Activated naive CD8-positive, alpha-beta T cell treated with anti-CD3 and anti-CD28 coated beads, Interleukin-2, amount 50 U/mL, for 24 hours (primary cell): ENCODE measurements at places on chromosomes 13 and 19.

GRCh38 chr19:4993683-4994082 lies 24.8 kb downstream of the KDM4B start:
- no peak for DNase-seq

DNA sequence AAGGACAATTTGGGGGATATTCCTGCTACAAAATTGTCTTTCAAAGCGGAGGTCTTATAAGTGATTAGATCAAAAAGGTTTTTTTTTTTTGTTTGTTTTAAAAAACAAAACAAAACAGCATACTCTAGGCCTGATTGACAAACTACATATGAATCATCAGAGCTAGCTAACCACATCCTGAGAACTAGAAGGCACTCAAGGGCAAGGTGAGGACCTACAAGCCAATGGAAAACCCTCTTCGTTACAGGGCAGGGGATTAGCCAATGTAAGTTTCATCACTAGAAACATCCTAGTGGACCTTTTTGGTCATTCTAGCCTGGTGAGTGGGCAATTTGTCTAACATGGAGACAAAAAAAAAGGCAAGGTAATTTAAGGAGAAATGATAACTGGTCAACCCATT lies 428.6 kb downstream of the RFC3 start:
- no peak for DNase-seq

DNA sequence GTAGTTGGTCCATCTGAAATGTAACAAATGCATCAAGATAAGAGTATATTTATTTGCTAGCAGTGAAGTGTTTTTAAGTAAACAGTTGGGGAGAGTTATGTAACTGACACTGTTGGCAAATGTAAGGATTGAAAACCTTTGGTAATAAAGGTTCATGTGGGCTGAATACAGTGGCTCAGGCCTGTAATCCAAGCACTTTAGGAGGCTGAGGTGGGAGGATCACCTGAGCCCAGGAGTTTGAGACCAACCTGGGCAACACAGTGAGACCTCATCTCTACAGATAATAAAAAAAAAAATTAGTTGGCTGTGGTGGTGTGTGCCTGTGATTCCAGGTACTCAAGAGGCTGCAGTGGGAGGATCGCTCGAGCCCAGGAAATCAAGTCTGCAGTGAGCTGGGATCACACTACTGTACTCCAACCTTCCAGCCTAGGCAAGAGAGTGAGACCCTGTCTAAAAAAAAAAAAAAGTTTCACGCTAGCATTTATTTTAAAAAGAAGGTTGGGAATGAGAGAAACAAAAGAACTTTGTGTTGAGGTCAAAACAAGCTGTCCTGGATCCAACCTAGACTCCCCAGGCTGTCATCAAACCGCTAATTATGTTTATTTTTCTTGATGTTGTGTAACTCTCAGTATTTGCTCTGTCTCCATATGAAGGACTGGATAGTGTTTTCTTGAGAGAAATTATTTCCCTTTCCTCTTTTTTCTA lies 20.7 kb downstream of the SETDB2 start:
- no peak for DNase-seq

DNA sequence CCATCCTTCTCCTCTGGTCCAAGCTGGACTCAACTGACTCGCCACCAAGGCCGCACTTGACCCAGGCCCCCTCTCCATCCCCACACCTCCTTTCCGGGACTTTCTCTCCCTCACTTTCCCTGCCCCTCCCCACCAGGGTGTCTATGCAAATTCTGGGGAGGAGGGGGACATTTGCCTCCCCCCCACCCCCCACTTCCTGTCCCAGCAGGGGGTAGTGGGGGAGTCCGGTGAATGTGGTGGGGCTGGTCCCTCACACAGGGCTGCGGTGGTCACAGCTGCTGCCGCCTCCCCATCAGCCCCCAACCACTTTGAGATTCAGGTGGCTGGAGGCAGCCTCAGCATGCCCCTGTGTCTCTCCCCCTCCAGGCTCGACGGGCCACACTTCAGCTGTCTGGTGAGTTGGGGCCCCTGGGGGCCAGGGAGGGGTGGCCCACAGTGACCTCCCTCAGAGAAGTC lies 870 bp downstream of the SPIB start:
- no peak for DNase-seq

GRCh38 chr13:26941345-26942174 lies 181.0 kb upstream of the GPR12 start:
- no peak for DNase-seq

GRCh38 chr13:73958657-73959397 lies 175.4 kb downstream of the KLF12 start:
- no peak for DNase-seq

DNA sequence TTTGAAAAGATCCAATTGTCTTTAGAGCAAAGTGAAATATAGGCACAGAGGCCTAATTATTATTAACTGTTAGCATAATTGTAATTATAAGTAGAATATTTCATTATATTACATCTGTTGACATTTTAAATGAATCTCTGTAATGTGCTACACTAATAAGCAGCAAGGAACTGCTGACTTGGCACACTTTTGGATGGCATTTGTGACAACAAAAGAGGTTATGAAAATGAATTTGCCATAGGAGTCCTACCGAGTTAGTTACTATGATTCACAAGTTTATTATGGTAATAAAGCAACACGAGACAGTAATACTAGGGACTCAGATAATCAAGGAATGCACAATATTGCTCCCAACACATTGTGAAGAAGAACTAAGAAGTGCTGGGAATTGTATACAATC lies 213.8 kb upstream of the PCDH9 start:
- DNase-seq, result no peak

DNA sequence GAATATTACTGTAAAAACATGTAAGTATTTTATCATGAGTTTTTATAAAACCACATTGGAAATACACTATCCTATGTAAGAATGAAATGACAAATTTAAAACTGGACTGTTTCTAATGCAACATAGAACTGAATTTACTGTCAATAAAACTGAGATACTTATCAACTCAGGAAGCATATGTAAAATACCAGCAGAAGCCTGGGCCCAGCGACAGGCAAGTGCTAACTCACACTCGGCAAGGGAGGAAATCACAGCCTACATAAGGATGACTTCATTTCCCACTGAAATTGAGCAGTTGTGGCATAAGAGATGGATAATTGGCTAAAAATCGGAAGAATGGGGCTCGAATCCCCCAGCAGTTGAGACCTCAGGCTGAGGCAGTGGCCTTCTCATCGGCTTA lies 12.1 kb downstream of the PROZ start:
- no peak for DNase-seq
